ENCODE measurements at places on chromosomes 4 and X.

- DNase-seq, result no peak
Measured at GRCh38 chr4:88939697-88940096, 117.3 kb downstream of the FAM13A start.

GRCh38 chr4:37533286-37534033 lies 152.7 kb downstream of the RELL1 start:
- DNase-seq, result no peak

GRCh38 chr4:110487873-110488272 lies 11.9 kb downstream of the ENPEP start:
- DNase-seq, result no peak

DNA sequence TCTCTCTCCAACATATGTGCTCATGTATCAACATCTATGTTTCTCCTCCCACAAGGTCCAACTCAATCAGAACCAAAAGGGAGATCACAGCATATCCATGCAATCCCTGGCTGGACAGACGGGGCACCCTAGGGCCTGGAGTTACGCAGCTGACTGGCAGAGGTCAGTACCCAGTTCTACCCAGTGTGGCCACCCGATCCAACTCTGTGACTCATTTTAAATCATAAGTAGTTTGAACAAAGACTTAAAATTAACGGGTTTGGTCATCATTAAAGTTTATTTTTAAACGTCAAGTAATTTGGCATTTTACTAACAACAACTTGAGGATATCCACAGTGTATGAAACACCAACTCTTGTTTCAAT lies 59.5 kb downstream of the APBB2 start:
- no peak for DNase-seq

DNA sequence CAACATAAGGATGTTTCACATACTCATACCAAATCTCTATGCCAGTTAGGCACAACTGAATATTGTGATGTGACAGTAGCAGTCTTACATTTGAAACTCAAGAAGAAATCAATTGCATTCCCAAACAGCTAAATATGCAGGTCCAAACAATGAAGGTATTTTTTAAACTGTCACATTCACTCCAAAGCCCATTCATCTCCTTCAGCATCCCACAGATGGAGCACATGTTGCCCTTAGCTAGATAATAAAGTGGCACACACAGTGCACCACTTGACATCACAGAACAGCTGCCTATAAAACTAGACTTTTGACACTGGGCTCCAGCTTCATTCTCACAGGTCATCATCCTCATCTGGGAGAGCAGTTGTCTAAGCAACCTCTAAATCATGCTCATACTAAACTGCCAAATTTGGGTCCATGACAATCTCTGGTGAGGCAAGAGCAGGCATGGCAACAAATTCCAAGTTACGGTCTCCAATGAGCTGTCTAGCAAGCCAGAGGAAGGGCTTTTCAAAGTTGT lies 26.2 kb upstream of the ARHGEF6 start:
- no peak for DNase-seq
